DMS79 (cell line): ENCODE measurements at places on chromosomes 1 and 21.

GRCh38 chr1:117605164-117605773 lies 579 bp upstream of the TENT5C start:
- no peak for DNase-seq

GRCh38 chr21:20971296-20971921 lies 26.8 kb upstream of the NCAM2 start:
- DNase-seq: no peak

DNA sequence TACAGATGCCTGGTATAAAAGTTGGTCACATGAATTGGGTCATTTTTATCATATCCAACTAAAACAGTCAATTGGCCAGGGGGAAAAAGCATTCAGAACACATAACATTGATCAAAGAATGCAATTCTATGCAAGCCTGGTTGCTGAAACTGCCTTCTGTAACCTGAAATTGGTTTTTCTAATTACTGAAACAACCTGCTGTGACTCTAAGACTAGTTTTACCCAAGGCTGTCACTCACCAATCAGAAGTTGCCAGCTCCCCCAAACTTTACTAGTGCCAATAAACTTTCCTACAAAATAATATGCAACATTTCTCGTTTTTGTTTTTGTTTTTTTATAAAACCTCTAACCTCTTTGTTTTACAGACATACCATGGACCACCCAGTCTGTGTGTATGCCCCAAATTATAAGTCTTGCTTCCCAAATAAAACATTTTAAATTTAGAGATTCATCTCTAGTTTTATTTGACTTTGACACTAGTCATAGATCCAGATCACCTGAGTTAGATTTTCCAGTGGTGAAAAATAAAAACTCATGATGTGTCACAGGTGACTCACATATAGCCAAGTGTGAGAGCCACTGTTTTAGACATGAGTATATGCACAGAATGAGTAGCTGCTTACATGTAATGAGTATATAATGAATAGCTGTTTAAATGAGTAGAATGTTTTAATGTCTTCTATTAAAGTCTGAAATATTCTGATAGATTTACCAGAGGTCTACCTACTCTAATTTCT lies 64.2 kb upstream of the CR2 start:
- no peak for DNase-seq

DNA sequence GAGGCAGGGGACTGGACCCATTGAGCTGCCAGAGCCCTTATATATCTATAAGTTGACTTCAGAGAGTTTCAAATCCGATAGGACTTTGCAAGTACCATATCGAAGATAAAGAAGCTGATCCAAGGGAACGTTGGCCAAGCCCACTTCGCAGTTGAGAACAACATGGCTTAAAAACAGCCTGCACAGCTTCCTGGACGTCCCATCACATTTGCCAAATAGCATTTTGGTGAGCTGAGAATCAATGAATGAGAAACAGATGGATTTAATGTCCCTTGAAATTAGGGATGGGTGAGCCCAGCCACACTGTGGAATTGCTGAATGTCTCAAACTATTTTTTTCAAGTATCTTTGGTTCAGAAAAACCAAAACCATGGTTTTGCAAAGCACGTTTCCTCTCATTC lies 64.8 kb downstream of the KCNJ15 start:
- DNase-seq: no peak

GRCh38 chr1:236552901-236553300 lies 29.1 kb downstream of the LGALS8 start:
- no peak for DNase-seq

DNA sequence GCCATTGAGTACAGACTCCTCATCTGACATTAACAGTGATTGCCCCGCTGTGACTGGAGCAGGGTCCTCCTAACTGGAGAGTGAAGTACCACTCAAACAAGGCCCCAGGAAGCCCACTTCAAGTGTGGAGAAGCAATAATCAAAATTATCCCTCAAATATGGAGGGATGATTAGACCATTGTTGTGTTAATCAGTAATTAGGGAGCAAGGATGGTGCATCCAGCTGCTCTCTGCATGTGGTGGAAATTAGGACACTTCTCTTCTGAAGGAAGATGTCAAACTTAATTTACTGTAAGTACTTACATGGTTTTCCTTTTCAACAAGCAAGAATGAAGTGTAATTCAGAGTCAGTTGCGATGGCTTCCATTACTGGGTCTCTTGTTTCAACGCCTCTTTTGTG lies 3.4 kb upstream of the ZP4 start:
- no peak for DNase-seq

- no peak for DNase-seq
Measured at GRCh38 chr1:24751833-24752232, 6.6 kb downstream of the CLIC4 start.

DNA sequence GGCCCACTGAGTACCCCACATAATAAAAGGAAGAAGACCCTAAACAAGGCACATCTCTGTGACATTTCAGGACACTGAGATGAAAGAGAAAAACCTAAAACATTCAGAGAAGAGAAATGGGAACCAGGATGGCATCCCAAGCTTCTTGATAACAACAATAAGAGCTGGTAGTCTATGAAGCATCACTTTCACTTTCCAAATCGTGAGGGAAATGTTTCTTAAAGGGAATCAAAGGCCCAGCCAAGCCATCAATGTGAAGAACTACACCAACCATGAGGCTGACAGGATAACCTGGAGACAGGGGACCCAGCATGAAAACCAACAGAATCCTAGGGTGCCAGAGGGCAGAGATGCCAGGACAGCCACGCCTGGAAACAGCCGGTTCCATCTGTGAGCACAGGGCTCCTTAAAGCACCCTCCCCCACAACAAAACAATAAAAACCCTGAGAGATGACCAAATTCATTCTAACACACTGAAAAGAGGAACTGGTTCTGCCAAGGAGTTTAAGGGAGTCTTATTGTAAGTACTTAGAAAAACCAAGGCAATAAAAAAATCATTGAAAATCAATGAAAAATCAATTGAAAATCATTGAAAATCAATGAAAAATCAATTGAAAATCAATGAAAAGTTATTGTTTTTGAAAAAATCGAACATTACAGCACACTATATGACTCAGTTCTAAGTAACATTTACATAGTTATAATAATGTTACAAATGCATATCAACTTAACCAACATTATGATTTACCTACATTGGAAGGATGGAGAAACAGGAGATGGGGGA lies 141.5 kb upstream of the ERG start:
- DNase-seq: no peak
